Epithelial cell of proximal tubule (primary cell): ENCODE measurements at places on chromosomes 11 and 22. TPM values are rescaled to one million over a fixed set of nuclear protein-coding genes. Genes with fewer than 3 reads are reported as not detected.

Gene PRCP
- 22.2 and 30.9 TPM in 2 replicates for total RNA-seq

Gene HMOX1
- total RNA-seq = 10.5 and 21.8 TPM in 2 replicates

Gene LIPT2
- total RNA-seq = 7.1 and 8.8 TPM in 2 replicates

Gene OR4A5
- total RNA-seq = not detected in 2 replicates

Gene TCN2
- total RNA-seq = 6.9 and 9.0 TPM in 2 replicates

Gene TSGA10IP
- total RNA-seq = not detected in 2 replicates

Gene IFITM1
- total RNA-seq = 15.7 and 56.8 TPM in 2 replicates

Gene ST14
- total RNA-seq = 43.9 and 75.5 TPM in 2 replicates

Gene OR6A2
- 0.07 TPM in 1 of 2 replicates, not detected in the other for total RNA-seq

Gene CHRM1
- not detected in 2 replicates for total RNA-seq

Gene HTR3B
- not detected in 2 replicates for total RNA-seq

DNA sequence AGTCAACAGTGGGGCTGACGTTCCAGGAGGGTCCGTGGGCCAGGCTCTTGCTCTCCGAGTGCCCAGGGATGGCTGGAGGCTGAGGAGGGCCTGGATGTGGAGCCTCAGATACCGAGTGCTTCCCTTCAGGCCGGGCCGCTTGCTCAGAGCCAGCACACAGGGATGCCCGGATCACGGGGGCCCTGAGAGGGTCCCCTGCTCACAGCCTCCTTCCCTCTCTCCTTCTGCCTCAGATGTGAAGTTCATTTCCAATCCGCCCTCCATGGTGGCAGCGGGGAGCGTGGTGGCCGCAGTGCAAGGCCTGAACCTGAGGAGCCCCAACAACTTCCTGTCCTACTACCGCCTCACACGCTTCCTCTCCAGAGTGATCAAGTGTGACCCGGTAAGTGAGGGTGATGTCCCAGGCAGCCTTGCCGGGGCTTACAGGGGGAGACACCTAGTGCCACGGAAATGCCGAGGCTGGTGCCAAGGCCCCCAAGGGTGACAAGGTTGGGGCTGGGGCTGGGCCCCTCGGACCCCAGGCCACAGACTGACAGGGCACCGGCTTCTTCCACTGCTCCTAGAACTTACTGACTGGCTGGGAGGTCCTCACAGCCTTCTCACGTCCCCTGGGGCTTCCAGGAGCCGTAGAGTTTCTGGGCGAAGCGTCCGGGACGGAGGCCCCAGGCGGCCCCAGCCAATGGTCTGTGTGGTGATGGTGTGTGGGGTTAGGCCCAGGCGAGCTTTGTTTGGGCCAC lies 7.0 kb downstream of the CCND1 start:
- no peak for DNase-seq

- no peak for DNase-seq
These were observed 4.5 kb downstream of the IRF7 start for GRCh38 chr11:611001-611996.

DNA sequence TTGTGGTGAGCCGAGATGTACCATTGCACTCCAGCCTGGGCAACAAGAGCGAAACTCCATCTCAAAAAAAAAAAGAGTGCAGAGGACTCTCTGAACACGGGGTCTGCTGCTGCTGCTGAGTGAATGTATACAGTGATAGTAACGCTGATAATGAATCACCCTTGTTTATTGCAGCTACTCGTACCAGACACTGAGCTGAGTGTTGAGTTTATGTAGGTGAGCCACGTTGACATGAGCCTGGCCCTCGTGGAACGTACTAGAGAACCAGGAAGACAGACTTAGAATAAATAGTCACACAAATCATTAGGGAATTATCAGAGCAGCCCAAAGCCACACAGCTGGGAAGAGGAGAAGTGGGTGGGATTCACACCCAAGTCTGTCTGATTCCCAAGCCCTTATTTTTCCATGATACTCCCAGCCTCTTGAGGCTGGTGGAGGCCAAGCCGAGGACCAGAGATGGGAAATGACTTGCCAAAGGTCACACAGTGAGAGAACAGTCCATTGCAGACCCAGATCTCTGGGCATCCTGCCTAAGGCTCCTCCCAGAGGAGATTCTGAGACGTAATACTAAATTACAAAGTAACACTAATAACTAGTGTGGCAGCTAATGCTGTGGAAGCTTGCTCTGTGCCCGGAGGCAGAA lies 34.8 kb downstream of the MB start:
- no peak for DNase-seq

DNA sequence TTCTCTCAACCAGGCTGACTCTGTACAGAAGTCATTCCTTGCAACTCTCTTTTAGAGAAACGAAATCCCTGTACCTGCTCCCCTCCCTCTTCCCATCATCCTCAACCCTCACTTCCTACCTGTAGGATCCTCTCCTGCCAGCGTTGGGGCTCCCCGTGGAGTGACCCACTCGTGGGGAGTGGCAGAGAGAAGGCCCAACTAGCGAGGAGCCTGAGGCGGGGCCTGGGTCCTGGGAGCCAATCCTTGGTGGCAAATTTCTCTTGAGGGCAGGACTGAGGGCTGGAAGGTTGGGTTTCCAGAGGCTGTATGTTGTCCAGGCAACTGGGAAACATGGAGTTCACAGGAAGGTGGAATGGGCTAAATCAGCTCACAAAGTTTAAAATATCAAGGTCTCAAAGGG lies 10.4 kb downstream of the NHERF4 start:
- DNase-seq = no peak

GRCh38 chr11:45042560-45042959 lies 91.9 kb upstream of the TP53I11 start:
- no peak for DNase-seq

- no peak for DNase-seq
These were observed 12.0 kb upstream of the FOLR1 start for GRCh38 chr11:72179804-72180396.

DNA sequence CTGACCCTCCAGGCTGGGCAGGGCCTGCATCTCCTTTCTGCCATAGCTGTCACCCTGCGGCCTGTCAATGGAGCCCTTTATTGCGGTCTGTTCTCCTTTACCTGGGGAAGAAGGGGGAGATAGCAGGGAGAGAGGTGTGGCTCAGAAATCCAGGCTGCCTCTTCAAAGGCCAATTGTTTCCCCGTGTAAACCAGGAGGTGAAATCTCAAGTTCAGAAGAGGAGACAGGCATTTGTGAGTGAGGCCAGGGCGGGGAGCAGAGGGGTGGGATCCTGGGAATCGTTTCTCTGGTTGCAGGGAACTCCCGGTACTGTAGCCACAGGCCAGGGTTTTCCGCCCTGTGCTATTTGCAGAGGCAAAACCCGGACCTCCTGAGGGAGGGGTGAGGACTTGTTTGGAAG lies 9.1 kb downstream of the DCPS start:
- DNase-seq = no peak

DNA sequence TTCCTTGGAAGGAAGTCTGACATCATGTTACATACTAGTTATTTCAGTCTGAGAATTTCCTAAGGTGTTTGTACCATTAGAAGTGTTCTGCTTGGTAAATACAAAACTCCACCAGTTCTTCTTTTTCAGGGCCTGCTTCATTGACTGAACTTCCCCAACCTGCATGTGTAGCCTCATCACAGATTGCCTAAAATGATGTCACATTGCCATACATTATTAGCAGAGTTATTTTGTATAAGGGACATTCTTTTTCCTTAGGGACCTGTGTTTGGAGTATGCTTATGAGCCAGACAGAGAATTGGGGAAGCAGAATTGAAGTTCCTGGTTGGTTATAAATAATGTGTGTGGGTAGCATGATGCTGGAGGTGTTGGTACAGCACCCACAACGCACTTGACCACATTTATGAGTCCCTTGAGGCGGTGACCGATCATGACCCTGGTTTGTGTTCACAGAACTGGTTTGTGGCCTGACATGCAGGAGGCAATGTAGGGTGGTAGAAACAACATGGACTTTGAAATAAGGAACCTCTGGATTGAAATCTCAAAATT lies 16.4 kb upstream of the MMP7 start:
- no peak for DNase-seq

DNA sequence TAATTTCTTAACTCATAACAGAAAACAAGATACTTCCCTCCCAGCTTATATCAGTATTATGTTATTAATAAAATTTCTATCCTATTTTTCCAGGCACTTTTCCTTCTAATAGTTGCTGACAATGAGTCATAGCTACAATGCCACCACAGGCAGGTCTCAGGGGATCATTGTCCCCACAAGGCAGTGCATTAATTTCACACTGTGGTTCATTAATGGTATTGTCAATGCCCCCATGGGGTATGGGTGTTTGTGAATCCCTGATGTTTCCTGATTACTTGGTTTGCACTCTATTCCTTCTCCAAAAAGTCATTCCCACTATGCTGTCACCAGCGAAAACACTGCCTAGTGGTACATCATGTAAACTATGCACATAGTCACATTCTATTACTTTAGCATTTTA lies 345.5 kb upstream of the CTSC start:
- no peak for DNase-seq

DNA sequence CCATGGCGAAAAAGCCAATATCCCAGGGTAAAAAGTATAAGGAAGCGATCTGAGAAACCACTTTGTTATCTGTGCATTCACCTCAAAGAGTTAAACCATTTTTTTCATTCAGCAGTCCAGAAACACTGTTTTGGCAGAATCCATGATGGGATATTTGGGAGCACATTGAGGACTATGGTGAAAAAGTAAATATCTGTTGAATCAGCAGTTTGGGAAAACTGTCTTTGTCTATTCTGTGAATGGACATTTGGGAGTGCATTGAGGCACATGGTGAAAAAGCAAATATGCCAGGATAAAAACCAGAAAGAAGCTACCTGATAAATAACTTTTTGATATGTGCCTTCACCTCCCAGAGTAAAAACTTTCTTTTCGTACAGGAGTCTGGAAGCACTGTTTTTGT lies 187.4 kb downstream of the OR4A47 start:
- no peak for DNase-seq

DNA sequence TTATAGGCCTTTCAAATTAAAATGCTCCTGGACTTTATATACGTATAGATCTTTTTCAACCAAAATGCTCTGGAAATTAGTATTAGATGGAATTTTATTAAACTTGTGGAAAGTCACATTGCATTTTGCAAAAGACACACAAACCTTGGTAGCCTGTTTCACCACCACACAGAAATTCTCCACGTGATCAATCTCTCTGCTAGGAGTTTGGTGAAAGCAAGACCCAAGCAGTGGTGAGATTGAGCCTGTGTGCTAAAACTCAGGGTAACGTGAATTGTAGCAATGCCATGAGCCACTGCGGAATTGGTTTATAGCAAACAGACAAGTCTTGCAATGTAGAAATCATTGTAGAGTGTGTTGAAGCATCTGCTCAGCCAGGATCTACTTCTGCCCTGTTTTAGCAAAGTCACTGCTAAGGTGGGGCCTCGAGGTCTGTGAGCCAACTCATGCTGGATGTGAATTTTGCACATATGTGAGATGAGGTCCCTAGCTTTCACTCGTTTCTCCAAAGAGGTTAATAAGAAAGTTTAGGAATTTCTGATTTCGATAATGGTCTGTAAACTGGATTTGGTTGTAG lies 184.8 kb downstream of the DBX1 start:
- no peak for DNase-seq

GRCh38 chr22:24810043-24810749 lies 4.2 kb downstream of the SGSM1 start:
- no peak for DNase-seq

DNA sequence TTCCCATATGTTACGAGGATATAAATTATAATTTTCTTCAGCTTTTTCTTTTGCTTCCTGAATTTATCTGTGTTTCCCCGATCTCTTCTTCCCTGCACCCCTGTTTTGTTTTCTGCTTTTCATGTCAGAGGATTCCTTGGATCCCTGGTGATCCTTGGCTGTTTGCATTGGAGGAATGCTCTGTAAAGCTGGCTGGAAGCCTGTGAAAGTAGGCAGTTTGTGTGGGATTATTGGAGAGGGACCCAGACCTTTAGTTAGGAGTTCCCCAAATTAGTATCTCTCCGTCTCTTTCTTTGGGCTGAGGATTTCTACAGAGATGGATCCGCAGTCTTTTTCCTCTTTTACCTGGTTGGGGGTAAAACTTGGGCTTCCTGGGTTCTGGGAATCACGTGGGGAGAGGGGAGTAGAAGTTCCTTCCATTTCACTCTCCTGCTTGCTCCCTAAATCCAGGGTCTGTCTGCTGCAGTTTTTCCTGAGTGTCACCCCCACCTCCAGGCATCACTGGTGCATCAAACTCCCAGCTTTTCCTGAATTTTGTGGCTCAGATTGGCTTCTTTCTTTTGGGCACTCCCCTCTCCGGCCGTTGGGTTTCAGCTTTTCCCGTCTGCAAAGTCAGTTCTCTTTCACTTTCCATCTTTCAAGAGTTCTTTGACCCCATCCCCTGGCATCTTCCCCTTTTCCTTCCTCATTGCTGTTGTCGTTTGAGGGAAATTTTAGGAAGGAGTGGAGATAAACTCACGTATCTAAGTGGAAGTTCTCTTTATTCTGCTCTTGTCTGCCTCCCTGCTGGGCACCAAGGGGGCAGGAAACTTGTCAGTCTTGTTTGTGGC lies 79.1 kb upstream of the ALX4 start:
- DNase-seq = no peak

- no peak for DNase-seq
These were observed 126.9 kb upstream of the ZBED5 start for GRCh38 chr11:10984742-10985141.

GRCh38 chr22:47198801-47199251 lies 436.4 kb downstream of the TBC1D22A start:
- no peak for DNase-seq

DNA sequence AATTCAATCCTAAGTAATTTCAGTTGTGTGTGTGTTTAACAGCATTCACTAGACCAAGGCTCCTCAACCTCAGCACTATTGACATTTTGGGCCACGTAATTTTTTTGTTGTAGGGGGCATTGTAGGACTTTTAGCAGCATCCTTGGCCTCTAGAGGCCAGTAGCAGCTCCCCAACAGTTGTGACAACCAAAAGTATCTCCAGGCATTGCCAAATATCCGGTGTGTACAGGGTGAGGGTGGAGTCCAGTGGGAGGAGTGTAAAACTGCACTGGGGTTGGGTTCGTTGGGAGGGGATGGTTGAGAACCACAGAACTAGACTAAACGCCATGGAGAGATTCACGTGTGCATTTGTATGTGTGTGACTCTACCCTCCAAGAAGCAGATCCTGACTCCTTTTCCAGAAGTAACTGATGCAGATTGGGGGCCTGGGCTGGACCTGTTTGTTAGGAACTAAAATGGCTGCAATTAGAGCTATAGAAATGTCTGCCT lies 5.9 kb upstream of the PHF21A start:
- DNase-seq = no peak

DNA sequence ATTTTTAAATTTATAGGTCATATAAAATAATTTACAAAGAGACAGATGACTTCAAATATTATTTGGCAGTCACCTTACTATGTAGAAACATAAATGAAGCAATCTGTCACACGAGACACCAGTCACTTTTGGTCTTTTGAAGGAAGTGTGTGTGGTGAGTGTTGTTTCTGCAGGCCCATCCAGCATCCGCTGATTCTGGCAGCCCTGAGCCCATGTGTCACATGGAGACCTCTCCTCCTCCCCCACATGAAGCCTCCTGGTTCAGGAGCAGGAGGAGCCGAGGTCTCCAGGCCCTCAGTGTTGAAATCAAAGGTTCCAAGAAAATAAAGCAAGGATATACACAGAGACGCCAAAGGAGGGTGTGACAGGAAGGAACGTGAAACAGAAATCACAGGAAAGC lies 60.1 kb downstream of the ARFGAP3 start:
- no peak for DNase-seq
